NCI-H524 treated with DMSO at 0.1 percent for 48 hours (cell line): ENCODE measurements at places on chromosomes 12 and 14.

DNA sequence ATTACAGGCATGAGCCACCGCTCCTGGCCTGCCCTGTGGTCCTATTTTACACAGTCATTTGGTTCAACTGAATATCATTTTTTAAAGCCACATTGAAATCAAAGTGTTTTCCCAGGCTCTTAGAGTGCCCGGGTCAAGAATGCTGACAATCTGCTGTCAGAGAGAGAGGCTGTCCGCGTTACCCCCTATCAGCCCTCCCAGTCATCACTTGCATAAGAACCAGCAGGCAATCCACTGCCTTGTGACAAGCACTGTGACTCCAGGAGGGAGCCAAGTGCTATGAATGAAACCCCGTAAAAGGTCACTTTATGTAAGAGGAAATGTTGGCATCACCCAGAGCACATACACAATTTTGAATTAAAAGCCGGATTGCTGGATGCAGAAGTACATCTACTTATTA lies 13.5 kb downstream of the PHLDA1 start:
- no peak for DNase-seq

- DNase-seq, result no peak
These were observed 83.0 kb downstream of the DENND5B start for GRCh38 chr12:31507966-31508365.

GRCh38 chr12:3145033-3145432 lies 67.9 kb downstream of the TSPAN9 start:
- DNase-seq, result no peak

DNA sequence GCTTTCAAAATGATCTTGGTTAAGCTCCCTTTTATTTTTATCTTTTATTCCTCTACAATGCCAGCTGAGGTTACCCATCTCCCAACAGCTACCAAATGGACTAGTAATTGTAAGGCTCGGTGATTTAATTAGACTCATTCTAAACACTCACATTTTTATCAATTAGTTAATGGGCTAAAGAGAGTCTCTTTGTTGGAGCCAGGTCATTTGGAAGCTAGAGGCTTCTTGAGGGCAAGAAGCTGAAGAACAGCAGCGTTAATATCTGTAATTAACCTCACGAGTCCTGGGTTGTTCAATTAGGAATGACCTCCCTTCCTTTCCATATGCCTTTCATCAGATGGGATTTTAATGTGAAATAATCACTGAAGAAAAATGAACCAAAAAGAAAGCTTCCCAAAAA lies 56.9 kb downstream of the OTX2 start:
- DNase-seq, result no peak

GRCh38 chr14:61098721-61099120 lies 117.7 kb downstream of the SLC38A6 start:
- DNase-seq, result no peak

- DNase-seq, result no peak
These were observed 1156.3 kb upstream of the SEL1L start for GRCh38 chr14:82689948-82690347.

DNA sequence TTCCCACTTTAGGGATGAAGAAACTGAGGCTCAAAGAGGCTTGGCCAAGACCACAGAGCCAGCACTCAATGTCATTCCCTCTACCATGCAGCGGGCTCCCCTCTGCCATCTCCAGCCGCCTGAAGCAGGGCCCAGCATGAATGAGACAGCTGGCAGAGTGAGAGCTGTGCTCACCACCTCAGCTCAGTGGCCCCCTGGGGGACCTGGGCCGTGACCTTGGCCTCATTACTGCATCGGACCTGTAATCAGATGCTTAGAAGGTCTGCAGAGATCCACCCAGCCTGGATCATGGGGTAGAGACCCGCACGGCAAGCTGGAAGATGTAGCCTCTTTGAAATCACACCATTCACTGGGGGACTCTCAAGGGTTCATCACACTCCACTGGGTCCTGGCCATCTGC lies 22.7 kb upstream of the CORO1C start:
- DNase-seq, result no peak

GRCh38 chr12:14824012-14824634 lies 10.1 kb upstream of the SMCO3 start:
- DNase-seq, result no peak

GRCh38 chr14:33241331-33241730 lies 302.7 kb downstream of the NPAS3 start:
- no peak for DNase-seq

DNA sequence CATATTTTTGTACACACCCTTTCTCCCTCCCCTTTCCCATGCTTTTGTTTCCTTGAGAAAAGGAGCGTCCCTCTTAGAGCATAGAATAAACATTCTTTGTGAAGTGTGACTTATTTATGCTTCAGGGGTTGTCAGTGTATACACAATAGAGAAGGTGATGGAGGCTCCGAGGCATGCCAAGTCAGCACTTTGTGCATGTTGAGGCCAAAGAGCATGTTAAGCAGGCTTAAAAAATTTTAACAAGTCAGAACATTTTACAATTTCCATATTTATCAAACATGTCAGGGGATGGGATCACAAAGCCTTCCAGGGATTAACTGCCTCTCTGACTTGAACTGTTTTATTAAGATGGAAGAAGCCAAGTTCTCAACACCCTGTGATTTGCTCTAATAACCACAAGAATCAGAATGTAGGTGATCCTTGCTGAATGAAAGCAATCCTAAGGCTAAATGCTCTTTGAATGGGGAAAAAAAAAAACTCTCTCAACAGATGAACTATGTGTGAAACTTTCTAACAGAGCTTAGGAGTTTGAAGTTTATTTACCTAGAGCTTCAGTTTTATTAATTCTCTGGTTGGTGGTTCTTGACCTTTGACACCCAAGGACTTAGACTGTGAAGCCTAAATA lies 223.1 kb downstream of the RAD51B start:
- no peak for DNase-seq

DNA sequence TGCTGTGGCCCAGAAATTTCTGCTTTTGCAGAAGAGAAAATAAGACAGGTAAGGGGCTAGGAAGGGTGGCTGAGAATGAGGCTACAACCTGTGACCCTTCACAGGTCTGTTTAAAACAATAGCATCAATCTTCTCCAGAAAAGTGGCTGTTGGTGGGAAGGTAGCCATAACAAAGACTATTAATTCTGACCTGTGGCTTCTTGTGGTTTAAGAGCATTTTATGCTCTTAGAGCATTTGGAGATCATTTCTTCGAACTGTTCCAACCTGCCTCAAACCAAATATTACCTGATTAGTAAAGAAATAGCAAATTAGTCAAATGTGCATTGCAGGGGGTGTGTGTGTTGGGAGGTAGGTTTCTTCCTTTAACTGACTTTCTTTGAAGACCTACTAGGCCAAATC lies 15.2 kb upstream of the TCP11L2 start:
- DNase-seq, result no peak

- no peak for DNase-seq
These were observed 184.2 kb upstream of the LHX5 start for GRCh38 chr12:113655919-113656318.

DNA sequence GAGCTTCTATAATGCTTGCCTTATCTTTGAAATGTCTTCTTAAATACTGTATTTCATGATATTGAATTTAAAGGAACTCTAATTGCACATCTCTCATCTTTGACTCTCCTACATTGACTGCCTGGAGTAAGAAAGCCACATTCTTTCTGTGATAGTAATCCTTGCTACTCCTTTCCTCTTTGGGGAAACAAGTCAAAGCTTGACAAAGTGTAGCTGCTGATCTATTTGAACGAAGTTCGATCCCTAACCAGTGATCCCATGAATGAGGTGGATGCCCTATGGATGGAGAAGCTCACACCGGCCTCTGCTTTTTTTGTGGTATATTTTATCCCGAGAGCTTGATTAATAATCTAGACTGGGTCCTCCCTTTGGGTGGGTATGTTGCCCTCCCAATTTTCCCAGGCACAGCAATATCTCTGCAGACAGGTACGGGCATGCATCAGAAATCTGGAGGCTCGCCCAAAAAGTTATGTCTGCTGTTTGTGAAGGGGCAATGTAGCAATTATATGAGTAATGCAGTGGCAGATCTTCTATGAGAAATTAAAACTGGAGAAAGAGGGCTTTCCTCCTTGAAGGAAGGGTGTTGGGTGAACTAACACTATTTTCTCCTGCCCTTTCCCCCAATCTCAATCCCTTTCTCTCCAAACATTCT lies 163.0 kb upstream of the FRMD6 start:
- no peak for DNase-seq

DNA sequence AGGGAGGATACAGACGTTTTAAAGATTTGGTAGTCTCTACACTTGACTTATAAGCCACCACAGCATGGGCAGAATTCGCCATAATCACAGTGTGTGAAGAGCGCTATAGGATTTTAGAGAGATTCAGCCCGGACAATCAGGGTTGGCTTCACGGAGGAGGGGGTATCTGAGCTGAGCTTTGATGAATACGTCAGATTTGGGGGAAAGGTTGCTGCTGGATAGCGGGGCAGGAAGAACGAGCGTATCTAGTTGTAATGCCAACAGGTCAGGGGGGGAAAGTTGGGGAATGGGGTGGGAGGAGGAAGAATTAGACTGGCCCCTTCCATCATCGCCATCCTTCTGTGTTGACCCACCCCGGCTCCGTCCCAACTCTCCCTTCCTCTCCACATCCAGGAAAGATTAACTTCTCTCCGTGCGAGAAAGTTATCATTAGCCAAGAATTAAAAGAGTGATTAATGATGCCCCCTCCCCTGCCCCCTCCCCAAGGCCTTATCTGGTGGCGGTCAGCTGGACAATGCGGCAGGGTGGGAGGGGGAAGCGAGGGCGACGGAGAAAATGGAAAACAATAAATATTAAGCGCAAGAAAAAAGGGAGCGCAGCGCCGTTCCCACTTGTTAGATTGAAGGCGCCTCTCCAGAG lies 13.5 kb upstream of the GPATCH2L start:
- no peak for DNase-seq

- DNase-seq, result peak; percentile 20
These were observed 1.6 kb upstream of the TAPBPL start for GRCh38 chr12:6450091-6450868.

DNA sequence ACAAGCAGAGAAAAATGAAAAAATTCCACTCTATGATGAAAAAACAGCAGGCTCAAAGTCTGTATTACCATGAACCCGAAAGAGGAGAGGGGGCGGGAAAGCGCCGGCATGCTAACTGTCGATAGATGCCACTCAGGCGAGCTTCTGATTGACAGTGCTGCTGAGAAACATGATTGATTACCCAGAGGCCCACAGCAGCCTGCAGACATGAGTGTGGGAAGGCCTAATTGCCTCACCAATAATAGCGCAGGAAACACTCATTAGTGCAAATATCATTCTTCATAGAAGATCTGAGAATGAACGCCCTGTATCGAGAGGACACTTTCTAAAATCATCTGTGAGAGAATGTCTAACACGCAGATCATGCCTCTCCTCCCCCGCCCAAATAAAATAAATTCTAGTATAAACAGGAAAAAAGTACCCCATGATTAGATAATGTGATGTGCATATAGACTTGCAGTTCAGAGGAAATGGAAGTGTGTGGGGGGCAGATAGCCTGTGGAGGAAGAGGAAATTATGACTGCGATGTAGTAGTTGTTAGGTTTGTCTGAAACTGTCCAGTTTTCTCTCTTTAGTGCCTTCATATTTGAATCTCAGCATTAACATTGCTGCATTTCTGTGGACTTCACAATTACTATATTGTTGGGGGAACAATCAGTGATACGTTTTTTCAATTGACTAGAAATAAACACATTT lies 15.6 kb downstream of the TPH2 start:
- no peak for DNase-seq

GRCh38 chr12:45286621-45287020 lies 70.7 kb downstream of the ANO6 start:
- no peak for DNase-seq

DNA sequence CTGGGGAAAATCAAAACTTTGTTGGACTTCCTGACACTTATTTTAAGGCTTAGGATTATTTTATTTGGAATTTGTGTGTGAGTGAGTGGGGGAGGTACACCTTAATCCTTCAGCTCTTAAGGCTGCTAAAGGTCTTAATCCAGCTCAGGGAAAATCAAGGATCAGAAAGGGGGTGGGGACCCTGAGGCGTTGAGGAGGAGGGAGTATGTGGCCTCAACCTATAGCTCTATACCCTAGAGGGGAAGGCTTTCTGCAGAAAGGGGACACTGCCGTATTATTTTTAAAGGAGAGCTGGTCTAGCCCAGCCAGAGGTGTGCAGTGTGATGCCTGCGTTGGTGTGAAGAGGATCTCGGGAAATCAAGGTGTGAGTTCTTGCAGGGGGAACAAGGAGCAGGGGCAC lies 20.0 kb downstream of the IRF2BPL start:
- DNase-seq, result no peak
